ENCODE measurements at places on chromosomes 5 and 9.
A peak's percentile ranks its signal among the peaks of the same experiment; 100 is the strongest.

GRCh38 chr9:81410201-81410600 is 279.1 kb downstream of the TLE1 start:
- no peak for DNase-seq

DNA sequence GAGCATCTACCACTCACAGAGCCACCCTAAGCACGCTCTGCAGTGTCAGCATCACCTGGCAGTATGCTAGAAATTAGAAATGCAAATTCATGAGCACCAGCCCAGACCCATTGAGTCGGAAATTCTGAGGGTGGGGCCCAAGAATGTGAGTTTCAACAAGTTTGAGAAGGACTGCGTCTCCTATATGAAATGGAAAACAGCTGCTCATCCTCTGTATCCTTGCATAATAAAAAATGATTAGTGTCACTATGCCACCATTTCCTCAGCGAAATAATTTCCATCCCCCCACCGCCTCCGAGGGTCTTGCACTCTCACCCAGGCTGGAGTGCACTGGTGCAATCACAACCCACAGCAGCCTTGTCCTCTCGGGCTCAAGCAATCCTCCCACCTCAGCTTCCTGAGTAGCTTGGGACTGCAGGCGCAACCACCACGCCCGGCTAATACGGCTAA is 1.3 kb upstream of the IQGAP2 start:
- DNase-seq, result no peak

GRCh38 chr5:136811086-136811485 is 445.7 kb upstream of the TRPC7 start:
- no peak for DNase-seq

- DNase-seq, result no peak
Observed at GRCh38 chr5:157308836-157309465, 43.0 kb downstream of the CYFIP2 start.

GRCh38 chr9:33289496-33289895 is 820 bp upstream of the NFX1 start:
- no peak for DNase-seq

DNA sequence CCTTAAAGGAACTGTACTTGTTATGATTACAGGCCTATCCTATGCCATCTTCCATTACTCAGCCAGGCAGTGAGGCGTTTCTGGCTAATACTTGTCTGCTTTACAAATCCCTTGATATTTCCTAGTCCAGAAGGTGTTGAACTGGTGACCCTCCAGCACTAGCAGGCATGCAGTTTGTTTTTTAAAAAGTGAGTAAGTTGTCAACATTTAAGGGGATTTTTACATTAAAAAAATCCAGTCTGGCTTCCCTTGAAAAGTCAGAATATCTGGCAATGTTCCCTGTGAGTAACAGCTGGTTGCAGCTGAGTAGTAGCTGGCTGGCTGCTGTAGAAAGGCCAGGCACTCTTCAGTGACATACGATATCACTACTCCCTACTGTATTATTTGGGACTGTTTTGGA is 21.8 kb downstream of the GRIN3A start:
- DNase-seq, result no peak

GRCh38 chr9:96169901-96170300 is 132.1 kb downstream of the HSD17B3 start:
- no peak for DNase-seq

DNA sequence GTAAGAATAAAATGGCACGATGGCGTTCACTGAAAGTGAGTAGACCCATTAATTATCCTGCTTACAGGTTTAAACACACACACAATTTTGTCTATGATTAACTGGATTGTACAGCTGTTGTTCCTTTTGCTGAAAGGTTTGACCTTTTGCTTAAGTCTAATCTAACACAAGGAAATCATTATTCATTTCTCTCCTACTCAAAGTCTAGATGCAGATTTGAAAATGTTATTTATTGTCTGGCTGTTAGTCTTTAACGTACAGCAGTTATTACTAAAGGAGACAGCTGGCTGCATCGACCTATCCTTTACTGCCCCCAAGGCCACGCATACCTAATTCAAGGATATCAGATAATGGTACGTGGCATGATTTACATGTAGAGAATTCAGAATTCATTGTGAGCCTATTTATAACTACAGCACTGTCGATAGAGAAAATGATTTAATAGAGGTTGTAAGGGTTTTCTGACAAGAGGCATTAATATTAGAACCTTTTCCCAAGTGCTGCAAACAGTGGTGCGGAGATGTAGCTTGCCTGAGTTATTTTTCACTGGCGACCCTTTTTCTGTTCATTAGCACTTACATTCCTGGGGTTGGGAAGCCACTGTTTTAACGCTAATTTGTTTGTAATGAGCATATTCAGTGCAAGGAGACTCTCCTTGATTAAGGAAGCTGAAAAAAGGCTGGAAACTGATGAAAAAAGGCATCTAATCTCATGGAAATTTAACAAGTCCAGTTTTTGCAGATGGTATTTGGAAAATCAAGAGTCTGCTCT is 368.4 kb upstream of the GRAMD2B start:
- peak; percentile 60 for DNase-seq

DNA sequence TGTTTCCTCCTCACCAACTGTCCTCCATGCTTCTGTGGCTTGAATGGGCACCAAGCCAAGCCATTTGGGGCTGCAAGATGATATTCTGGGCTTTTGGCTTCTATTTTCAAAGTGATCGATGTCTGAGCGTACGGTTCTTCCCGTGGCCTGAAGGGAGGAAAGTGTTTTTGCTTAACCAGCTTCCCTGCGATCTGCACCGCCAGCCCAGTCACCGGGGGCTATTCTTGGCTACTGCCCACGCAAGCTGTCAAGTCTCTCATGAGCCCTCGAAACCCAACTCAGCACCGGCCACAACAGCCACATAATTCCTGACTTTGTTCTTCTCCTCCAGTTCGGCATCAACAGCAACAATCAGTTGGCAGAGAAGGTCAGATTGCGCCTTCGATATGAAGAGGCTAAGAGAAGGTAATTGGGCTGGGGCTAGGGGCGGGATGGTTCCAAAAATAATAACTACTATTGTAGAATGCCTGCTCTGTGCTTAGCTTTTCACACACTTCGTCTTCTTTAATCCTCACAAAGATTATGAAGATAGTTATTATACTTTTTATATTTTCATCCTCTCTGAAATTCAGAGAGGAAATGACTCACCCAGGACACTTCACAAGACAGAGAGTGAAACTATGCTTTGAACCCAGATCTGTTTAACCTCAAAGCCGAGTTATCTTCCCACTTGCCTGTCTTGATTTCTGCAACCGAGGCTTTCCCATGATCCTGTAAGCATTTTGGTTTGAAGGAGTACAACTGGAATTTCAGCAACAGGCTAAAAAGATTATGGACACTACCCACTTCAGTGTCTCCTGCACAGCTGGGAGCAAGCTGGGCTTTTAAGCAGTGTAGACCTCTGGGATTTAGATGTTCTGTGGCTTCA is 76.4 kb upstream of the RARS1 start:
- DNase-seq, result peak; percentile 35
